Small intestine (tissue), 16 donors: ENCODE measurements at places on chromosomes 6 and 20. TPM values are rescaled to one million over a fixed set of nuclear protein-coding genes. Genes with fewer than 3 reads are reported as not detected.

CD93 gene
- 36.7 TPM for polyA plus RNA-seq

TGM3 gene
- 1.6 TPM for polyA plus RNA-seq

OR12D3 gene
- polyA plus RNA-seq: not detected

DLL1 gene
- polyA plus RNA-seq: 16.5 TPM

CST4 gene
- not detected for polyA plus RNA-seq

TMEM244 gene
- polyA plus RNA-seq: not detected

IFNGR1 gene
- 109 TPM for polyA plus RNA-seq

ZNF311 gene
- polyA plus RNA-seq: 1.1 TPM

EEF1A2 gene
- polyA plus RNA-seq: 18.6 TPM

UBD gene
- polyA plus RNA-seq: 20.0 TPM

SLC17A2 gene
- polyA plus RNA-seq: not detected

FANCE gene
- polyA plus RNA-seq: 4.6 TPM

C6orf15 gene
- polyA plus RNA-seq: not detected

RBM24 gene
- 2.1 TPM for polyA plus RNA-seq

CST2 gene
- polyA plus RNA-seq: not detected
